ENCODE measurements at places on chromosomes 1 and 21. TPM values are rescaled to one million over a fixed set of nuclear protein-coding genes. Genes with fewer than 3 reads are reported as not detected.

GRCh38 chr1:213669964-213670691 is 317.6 kb upstream of the PROX1 start:
- DNase-seq: no peak

DNA sequence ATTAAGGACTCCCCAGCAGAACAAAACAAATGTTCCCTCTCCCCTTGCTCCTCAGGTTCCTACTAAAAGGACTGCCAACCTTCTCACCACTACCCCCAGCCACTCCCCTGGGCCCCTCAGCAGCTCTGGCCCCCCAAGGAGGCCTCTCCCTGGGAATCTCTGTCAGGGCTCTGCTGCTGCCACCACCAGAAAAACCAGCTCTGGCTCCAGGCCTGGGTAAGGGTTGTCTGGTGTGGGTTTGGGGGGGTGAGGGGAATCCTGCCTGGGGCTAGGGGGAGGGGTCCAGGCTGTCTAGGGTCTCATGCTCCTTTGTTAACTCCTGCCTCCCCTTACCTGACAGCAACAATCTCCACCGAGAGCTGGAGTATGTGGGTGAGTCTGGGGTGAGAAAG is 4.8 kb downstream of the NECTIN4 start:
- no peak for DNase-seq

DNA sequence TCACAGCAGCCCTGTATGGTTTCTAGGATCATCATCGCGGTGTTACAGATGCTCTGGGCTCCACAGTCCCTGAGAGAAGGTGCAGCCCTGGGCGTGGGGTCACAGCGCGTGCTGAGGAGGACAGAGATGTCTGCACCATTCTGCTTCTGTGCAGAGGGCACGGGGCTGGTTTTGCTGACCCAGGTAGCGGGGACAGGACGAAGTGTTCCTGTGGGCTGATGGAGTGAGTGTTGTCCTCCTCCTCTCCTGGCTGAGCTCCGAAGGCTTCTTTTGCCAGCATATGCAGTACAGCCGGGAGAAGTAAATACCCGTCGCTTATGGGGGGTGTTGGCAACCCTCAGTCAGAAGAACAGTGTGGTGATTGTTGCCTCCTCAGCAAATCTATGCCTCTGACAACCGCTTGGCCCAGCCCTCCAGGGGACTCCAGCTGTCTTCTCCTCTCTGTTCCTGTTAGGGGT is 101.5 kb downstream of the DDX20 start:
- DNase-seq: no peak

DNA sequence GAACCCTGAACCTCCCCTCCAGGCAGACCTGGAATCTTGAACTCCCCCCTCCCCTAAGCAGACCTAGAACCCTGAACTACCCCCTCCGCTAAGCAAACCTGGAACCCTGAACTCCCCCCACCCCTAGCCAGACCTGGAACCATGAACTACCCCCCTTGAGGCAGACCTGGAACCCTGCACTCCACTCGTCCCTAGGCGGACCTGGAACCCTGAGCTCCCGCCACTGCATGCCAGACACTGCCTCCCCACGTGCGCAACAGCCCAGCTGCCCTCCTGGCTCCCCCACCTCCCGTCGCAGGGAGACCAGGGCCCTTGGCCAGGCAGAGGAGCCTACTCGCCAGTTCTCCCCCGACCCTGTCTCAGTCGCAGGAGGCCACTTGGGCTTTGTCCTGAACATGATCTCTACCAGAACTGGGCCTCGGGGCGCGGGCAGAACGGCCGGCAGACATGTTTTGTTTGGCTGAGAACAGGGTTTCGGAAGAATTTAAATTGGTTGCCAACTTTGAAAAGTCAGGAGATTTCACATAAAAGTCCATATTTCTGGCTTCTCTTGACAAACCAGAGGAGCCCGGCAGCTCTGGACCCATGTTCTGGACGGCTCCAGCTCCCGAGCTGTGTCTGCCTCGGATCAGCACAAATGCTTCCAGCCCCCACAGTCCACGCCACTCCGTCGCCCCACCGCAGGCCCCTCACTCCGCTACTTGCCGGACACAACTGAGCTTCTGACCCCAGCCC is 9.2 kb upstream of the PLEKHG5 start:
- no peak for DNase-seq

DNA sequence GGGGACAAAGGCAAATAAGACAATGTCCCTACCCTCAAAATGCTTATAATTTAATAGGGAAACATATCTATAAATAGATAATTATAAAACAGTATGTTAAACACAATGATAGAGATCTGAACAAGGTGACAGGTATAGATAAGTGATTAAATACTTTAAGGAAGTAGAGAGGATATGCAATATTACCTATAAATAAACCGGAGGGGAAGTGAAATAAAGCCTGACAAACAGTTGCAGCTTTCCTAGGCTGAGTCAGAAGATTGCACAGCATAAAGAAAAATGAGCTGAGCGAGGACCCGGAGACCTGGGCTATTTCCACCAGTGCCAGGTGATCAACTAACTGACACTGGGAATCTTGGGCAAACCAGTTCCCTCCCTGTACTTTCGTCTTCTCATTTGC is 11.5 kb upstream of the PSRC1 start:
- no peak for DNase-seq

DNA sequence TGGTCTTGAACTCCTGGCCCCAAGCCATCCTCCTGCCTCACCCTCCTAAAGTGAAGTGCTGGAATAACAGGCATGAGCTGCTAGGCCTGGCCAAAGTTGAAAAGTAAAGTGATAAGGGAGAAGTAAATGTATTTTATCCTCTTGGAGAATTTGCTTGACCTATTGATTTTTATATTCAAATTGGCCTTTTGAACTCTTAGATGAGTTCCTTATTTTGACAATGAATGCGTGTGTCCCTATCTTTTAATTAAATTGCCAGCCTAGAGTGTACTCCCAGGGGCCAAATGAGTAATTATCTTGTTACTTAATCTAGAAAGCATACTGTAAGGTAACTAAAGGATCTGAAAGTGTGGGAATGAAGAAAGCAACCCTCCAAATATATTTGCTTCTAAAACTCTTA is 11.4 kb downstream of the RNF11 start:
- DNase-seq: no peak

- DNase-seq: no peak
Observed at GRCh38 chr21:35825370-35826353, 234.7 kb downstream of the SETD4 start.

DNA sequence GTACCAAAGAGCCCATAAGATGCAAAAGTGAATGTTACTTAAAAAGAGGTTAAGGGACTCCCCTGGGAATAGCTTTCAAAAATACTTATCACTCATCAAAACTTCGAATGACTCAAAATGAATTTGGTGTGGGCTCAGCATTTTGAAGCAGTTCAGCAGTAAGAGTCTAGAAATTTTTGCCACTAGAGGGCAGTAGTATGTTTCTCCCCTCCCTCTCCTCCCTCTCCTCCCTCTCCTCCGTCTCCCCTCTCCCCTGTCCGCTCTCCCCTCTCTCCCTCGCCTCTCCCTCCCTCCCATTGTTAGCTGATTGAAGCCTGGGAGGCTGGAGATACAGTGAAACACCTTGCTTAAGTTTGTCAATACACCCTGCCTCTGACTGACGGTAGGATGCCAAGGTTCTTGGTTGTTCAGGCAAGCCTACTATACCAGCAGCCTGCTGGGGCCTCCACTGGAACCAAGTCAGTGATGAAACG is 70.8 kb upstream of the TENT5C start:
- peak; percentile 63 for DNase-seq

GRCh38 chr1:4000811-4001251 is 100.8 kb upstream of the C1orf174 start:
- peak; percentile 58 for DNase-seq

- peak; percentile 66 for DNase-seq
Observed at GRCh38 chr1:211484755-211485479, 7.0 kb downstream of the RD3 start.

- peak; percentile 82 for DNase-seq
Observed at GRCh38 chr1:234724516-234725176, 114.7 kb upstream of the IRF2BP2 start.

DNA sequence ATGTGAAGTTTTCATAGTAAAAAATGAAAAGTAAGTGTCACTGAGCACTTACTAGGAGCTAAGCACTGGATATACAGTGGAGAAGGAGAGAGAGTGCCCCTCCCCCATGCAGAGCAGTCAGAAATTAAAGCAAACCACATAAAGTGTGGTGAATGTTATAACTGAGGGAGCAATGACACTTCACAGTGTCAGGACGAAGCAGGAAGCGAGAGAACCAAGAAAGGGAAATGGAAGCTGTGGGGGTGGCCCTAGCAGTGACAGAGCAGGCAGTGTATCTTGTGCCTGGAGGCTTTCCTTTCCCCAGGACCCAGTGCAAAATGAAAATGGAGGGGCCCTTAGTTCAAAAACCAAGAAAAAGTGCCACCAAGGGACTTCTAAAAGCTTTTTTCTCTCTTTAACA is 21.5 kb upstream of the RCAN3 start:
- peak; percentile 81 for DNase-seq

DNA sequence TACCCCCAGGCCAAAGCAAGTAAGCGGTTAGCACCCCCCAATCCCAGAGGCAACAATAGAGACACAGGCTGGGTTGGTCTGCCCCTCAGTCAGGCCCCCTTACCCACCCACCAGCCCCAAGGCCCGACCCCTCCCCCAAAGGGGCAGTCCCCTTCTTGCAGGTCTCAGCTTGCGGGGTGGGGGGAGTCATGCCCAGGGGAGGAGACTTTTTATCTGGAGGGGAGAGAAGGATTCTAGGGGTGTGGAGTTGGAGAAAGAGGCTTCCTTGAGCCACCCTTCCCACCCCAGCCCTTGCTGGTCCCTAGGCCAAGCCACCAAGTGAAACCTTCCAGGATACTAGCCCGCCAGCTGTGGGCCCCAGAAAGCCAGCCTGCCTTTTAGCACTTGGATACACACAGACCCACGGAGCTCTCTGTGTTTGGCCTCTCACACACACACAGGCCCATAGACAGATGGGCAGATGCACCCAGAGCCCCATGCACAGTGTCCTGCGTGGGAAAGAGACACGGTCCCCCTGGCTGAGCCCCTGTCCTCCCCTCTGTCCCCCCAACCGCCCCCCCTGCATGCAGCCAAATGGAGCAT is 7.1 kb downstream of the TMEM54 start:
- peak; percentile 65 for DNase-seq

GRCh38 chr1:227306689-227307088 is 11.6 kb downstream of the CDC42BPA start:
- no peak for DNase-seq

DNA sequence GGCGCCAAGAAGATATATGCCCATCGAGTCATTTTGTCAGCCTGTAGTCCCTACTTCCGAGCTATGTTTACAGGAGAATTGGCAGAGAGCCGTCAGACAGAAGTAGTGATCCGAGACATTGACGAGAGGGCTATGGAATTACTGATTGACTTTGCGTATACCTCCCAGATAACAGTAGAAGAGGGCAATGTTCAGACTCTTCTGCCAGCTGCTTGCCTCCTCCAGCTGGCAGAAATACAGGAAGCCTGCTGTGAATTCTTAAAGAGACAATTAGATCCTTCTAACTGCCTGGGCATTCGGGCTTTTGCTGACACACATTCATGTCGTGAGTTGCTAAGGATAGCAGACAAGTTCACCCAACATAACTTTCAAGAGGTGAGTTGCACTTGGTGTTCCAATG is 19.1 kb downstream of the KLHL20 start:
- no peak for DNase-seq

GRCh38 chr1:208807446-208808127 is 563.4 kb upstream of the PLXNA2 start:
- DNase-seq: no peak

GRCh38 chr1:234871710-234872271 is 256.8 kb downstream of the TOMM20 start:
- DNase-seq: no peak

GRCh38 chr1:12107718-12108117 is 44.6 kb downstream of the TNFRSF8 start:
- peak; percentile 11 for DNase-seq

The C21orf58 gene
- 3.6 TPM for total RNA-seq

The ABCB10 gene
- total RNA-seq: 15.8 TPM

The HIVEP3 gene
- 13.0 TPM for total RNA-seq
